ENCODE measurements at places on chromosomes 5 and 9.

GRCh38 chr5:3596261-3596825 is 711 bp downstream of the IRX1 start:
- DNase-seq, result no peak

DNA sequence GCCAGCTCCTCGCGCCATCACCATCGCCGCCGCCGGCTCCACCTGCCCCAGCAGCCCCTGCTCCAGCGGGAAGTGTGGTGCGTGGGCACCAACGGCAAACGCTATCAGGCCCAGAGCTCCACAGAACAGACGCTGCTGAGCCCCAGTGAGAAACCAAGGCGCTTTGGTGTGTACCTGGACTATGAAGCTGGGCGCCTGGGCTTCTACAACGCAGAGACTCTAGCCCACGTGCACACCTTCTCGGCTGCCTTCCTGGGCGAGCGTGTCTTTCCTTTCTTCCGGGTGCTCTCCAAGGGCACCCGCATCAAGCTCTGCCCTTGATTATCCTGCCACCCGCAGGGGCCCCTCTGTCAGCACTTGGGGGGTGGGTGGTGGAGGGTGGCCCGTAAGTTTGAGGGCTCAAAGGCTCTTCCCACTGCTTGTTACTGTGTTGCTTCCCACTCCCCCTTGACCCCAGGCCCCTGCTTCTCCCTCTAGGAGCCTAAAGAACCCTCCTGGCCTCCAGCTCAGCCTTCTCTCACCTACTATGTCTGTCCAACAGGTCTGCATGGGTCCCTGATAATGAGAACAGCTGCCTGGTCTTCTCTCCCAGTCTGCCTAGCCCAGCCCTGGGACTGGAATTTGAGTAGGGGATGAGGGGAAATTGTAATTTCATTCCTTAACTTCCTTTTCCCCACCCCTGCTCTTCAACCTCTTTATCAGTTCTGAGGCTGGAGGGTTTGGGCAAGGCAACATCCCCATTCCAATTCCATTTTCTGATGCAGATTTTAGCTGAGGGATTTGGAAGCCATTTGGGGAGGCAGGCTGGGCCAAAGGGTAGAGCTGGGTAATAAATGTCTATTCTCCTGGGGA is 9.0 kb downstream of the RACK1 start:
- no peak for DNase-seq

DNA sequence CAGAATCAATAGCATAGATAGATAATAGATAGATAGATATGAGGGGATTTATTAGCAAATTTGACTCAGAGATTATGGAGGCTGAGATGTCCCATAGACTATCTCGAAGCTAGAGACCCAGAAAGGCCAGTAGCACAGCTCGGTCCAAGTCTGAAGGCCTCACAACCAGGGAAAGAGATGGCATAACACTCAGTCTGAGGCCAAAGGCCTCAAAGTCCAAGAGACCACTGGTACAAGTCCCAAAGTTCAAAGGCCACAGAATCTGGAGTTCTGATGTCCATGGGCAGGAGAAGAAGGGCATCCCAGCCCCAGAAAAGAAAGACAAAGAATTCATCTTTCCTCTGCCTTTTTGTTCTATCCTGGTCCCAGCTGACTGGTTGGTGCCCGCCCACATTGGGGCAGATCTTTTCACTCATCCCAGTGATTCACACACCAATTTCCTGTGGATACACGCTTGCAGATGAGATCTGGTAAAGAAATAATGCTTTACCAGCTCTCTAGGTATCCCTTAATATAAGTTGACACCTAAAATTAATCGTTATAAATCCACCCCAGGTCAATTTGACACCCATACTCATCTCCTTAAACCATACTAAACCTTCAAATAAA is 127.8 kb upstream of the FBN2 start:
- no peak for DNase-seq

DNA sequence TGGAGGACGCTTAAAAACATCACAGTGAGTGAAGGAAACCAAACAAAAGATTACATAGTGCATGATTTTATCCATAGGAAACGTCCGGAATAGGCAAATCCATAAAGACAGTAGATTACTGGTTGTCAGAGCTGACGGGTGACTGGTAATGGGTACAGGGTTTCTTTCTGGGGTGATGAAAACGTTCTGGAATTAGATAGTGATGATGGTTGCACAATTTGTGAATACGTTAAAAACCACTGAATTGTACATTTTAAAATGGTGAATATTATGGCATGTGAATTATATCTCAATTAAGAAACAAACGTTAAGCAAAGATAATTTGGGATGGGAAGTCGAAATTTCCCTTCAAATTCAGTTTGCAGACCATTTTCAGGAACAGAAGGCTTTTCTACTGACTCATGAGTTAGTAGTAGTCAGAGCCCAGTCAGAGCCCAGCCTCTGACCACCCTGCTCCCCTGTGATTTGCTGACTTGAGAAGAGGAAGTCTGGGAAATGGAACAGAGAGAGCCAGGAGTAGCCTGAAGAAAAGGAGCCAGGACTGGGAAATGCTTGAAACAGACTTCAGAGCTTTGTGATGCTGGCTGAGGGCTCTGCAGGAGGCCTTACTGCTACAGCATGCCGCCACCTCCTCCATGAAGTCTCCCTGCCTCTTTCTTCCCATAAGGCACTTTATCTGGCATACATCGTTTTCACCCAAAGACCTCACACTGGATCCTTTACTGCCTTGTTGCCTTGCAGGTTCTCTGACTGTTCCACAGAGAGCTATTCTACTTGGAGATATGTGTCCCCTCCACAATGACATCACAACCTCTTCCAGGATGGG is 46.4 kb upstream of the CTNNA1 start:
- no peak for DNase-seq

DNA sequence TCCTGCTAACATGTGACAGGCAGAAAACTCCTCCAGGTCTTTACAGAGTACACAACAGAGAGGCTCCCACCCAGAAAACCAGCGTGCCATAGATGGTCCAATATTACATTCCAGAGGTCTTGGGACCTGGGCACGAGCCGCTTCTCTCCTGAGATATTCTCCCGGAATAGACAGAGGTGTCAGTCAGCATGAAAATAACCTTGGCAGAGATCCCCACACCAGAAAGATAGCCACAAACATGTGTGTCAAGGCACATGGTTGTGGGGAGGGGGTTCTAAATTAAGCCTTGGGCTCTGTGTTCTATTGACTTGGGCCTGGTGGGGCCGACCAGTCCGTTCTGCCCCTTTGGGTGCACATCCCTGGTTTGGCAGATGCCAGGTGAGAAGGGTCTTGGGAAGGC is 78.4 kb downstream of the BOD1 start:
- no peak for DNase-seq

GRCh38 chr5:128053291-128053954 is 30.1 kb upstream of the SLC12A2 start:
- DNase-seq, result no peak

- no peak for DNase-seq
Measured at GRCh38 chr9:74942801-74943200, 9.9 kb downstream of the C9orf40 start.
